ENCODE measurements at places on chromosomes 5 and 9. TPM values are rescaled to one million over a fixed set of nuclear protein-coding genes. Genes with fewer than 3 reads are reported as not detected.

The GFPT2 gene
- 114 TPM for total RNA-seq

The SVEP1 gene
- total RNA-seq = 57.1 TPM

DNA sequence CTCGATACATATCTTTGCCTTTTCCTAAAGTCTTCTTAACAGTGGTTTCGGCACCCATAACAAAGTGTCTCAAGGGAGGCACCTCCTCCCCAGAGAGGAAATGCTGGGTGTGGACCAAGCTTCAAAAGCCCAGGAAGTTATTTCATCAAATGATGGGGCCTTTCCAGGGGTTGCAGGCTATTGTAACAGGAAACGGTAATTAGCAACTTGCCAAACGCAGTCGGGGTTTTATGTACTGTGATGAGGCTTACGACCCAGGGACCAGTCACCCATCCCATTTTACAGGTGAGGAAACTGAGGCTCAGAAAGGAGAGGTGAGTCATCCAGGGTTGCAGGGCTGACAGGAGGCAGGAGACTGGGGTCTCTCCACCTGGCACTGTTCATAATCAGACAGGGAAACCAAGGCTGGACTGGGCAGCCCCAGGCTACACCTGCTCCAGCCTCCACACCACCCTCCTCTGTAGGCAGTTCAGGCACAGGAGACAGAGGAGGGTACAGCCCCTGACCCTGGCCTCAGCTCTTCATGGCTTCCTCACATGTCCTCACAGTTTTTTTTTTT, 30.0 kb upstream of the SUSD3 start:
- no peaks in the 10 kb centered on the region for H3K36me3 ChIP-seq
- peaks cover 7% of the 10 kb centered on the region for H3K4me1 ChIP-seq
- no peak overlapping the region for H3K27ac ChIP-seq
- no peak overlapping the region for H3K4me3 ChIP-seq
- no peaks in the 10 kb centered on the region for H3K27me3 ChIP-seq

DNA sequence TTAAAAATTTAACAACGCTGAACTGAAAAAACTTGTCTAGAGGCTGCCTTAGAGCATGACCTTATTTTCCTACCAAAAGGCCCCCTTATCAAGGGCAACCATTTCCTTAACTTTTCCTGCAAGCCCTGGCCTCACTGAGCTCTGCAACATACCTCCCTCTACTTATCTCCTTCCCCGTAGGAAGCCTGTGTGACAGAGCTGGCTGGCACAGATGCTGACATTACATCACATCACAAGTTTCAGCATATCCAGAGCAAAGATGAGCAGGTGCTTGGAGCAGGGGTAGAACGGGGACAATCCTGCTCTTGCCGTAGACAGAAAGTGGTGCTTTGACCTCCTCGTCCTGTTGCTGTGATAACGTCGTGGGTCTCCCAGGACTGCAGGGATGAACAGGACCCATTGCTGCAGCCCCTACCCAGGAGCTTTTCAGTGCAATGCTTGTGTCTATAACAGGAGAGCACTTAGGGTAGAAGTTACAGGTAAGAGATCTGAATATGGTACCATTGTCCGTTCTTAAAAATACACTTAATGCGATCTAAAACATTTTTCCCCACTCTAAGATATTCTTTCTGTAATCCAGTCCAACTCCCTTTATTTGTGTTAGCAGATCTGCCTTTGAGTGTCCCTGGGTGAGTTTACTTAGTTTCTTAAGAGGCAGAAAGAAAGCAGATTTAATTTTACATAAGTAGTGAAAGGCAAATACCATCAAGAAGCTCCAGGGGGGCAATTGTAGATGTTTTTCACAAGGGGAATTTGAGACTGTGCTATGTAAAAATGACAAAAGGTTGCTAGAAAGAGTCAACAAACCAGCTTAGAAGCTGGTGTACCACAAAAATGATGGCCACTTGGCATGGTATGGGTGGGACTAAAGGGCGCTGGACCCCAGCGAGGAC, 101.9 kb upstream of the EFNA5 start:
- H3K4me3 ChIP-seq = no peak overlapping the region
- no peaks in the 10 kb centered on the region for H3K36me3 ChIP-seq
- DNase-seq = no peak
- H3K4me1 ChIP-seq = no peaks in the 10 kb centered on the region
- no peak overlapping the region for H3K27ac ChIP-seq

DNA sequence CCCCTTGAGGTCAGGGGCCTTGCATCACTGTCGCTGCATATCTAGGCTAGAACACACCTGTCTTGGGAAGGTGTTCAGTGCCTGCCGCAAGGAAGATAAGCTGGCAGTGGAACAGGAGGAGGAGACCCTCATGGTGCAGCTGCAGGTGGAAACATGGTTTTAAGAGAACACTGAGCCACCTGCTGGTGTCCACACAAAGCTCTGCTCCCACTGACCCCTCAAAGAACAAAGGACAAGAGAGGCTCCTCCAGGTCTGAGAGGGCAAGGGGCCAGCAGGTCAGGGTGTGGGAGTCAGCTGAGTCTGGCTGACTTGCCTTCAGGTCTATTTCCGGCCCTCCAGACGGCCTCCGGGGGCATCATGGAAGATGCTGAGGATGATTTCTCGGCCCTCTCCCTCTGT, 210.1 kb upstream of the TBCA start:
- no peaks in the 10 kb centered on the region for H3K36me3 ChIP-seq
- H3K4me1 ChIP-seq = no peaks in the 10 kb centered on the region
- H3K4me3 ChIP-seq = no peak overlapping the region

DNA sequence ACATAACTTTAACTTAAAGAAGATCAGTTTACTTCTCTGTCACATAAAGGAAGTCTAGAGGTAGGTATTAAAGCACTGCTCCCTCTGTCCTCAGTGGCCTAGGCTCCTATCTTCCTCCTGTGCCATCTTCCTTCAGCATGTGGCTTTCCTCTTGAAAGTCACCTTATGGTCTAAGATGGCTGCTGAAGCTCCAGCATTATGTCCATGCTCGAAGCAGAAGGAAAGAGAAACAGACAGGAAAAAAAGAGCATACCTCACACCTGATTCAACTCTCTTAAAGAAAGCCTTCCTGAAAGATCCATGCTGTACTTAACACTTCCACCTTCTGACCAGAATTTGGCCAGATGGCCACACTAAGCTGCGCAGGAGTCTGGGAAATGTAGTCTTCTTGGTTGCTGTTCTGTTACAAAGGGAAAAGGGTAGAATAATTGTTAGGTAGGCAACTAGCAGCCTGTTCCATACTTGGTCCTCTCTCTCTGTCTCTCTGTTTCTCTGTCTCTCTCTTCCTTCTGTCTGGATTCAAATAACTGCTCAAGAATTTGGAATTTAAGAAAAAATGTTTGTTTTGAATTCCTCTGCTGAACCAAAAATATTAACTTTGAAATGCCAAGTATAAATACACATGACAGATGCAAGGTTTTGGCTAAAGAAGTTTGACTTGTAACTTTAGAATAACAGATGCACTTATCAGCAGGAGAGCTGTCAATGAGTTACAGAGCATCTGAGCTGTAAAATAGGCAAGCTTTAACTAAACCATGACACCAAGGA, 16.0 kb downstream of the TMEM174 start:
- no peaks in the 10 kb centered on the region for H3K27me3 ChIP-seq
- H3K36me3 ChIP-seq = no peaks in the 10 kb centered on the region
- H3K4me1 ChIP-seq = peaks cover 8% of the 10 kb centered on the region
- no peak for DNase-seq

DNA sequence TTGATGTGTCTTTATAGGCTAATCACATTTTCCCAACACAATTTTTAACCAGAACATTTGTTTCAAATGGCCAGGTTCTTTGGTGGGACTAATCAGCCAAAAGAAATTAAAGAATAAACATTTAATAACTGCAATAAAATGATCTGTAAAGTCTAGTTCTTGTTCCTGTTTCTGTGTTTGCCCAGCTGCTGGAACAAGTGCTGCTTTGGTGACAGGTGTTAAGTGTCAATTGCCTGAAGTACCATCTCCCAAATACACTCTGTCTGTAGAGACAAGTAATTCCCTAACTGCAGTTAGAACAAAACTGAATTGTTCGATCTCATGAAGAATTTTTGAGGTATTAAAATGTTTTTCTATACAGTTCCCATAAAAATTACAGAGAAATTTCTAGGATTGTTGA, 402.3 kb upstream of the CHD1 start:
- no peaks in the 10 kb centered on the region for H3K27me3 ChIP-seq
- H3K36me3 ChIP-seq = no peaks in the 10 kb centered on the region

All from esophagus muscularis mucosa (tissue), 4 donors.